ENCODE measurements at places on chromosomes 12 and 14.

DNA sequence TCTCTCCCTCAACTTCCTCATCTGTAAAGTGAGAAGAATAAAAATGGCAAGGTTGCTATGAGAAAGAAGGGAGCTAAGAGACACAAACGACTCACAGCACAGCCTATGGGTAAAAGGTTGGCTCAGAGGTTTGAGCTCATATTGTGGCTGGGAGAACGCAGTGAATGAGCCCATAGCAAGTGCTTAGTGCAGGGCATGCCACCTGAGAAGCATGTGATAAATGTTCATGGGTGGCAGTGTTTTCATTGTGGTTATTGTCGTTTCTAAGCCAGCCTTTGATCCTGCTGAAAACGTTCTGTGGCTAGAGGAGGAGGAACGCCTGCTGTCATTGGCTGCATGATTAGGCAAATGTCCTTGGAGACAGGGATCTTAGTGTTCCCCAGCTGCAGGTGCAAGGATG lies 150.4 kb downstream of the KSR2 start:
- no peak for DNase-seq

- DNase-seq = peak; percentile 17
Observed at GRCh38 chr12:115404761-115405470, 720.9 kb upstream of the TBX3 start.

- DNase-seq = no peak
Observed at GRCh38 chr12:75646329-75647210, 135.2 kb upstream of the KRR1 start.

DNA sequence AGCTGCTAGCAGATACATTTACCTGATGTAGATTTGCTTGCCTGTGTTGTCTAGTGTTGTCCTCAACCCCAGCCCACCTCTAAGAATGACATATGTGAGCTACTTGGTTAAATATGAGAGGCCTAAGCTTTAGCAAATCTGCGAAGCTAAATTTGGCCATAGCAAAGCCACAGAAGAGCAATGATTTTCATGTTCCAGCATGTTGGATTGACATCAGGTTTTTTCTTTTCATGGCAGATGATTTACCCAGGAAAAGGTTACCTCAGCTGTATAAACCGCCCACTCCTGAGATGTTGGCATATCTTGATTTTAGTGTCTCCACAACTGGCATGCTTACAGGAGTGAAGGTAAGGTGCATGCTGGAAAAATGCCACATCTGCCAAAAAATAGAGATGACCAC lies 36.4 kb upstream of the ATF1 start:
- DNase-seq = no peak

DNA sequence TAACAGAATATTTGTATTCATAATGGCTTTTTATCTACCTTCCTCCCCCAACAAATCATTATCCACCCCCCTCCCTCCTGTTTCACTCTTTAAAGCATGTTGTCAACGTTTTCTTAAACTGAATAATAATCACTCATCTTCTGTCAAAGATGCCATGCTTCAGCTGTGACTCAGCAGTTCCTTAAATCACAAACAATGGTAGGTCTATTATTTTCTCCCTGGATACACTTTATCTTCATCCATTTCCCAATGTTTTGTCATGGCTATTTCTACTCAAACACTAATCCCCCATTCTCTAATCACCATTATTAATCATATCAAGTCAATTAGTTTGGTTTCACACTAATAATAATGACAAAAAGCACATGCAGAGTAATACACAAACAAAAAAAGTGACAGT lies 6.5 kb downstream of the CLEC12B start:
- DNase-seq = no peak

DNA sequence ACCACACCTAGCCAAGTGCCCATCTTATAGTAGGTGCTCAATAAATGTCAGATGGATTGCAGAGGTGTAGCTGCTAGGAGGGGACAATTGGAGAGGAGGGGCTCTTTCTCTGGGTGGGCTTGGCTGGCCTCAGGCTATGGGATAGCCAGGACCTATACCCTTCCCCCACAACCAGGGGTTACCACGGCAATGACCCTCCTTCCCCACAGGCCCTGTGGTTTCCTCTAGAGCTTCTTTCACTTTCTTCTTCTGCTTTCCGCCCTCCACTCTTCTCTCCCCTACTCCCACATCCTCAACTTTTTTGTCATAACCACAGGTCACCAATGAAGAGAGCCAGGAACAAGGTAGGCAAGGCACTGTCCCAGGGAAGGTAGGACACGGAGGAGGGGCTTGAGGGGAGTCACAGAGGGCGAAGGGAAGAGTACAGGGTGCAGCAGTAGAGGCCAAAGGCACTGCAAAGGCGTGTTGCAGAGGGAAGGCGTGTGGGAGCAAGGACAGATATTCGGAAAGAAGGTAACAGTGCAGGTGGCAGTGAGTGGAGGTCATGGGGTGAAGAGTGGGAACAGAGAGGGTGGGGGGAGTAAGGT lies 1.9 kb upstream of the ITGB7 start:
- no peak for DNase-seq

- no peak for DNase-seq
Observed at GRCh38 chr12:79635676-79636075, 55.1 kb downstream of the PAWR start.

- no peak for DNase-seq
Observed at GRCh38 chr14:37150414-37150813, 22.0 kb downstream of the SLC25A21 start.

DNA sequence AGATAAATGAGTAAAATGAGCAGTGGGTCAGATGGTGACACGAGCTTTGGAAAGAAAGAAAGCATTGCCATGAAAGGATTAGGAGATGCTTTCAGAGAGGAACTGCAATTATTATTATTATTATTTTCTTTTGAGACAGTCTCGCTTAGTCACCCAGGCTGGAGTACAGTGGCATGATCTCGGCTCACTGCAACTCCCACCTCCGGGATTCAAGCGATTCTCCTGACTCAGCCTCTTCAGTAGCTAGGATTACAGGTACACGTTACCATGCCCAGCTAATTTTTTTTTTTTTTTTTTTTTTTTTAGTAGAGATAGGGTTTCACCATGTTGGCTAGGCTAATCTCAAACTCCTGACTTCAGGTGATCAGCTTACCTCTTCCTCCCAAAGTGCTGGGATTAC lies 77.4 kb downstream of the ST8SIA1 start:
- DNase-seq = no peak

DNA sequence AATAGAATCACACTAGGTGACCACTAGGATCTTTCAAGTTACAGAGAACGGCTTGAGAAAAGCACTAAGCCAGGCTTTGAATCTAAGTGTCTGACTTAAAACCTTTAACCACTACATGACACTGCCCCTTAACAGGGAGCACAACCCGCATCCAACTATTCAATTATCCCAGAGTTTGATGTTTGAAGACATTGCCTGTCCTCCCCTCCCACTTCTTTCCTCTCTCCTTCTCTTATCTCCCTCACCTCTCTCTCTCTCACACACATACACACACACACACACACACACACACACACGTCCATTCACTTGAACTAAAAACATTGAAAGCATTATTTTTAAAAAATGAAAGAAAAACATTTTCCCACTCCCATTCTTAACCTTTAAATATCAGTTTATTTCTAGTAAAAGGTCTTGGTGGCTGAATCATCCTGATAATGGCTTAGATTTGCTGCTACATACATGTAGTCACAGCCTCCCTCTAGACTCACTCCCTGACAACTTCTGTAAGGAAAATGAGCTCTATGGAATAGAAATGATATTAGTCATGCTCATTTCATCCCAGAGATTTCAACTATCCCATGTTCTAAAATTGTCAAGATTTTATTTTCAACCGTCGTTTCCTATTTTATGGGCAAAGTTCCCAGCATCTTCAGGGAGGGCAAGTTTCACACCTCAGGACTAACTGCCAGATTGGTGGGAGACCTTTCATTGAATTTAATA lies 53.5 kb upstream of the RAP1B start:
- no peak for DNase-seq

DNA sequence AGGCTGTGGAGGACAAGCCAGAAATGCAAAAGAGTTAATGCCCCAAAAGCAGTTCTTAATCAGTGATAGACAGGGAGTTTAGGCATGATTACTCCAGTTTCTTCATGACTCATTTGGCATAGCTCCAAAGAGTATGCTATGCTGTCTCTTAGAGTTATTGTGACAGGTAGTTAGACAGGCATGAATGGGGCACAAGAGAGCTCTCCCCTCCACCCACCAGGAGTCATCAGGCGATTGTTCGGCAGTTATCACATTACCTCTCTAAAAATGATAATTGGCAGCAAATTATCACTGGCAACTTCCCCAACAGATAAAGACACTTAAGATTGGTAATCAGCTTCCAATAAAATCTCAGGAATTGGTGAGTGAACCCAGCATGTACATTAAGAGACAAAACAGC lies 320.1 kb downstream of the DAD1 start:
- DNase-seq = no peak

- DNase-seq = no peak
Observed at GRCh38 chr14:76500480-76500879, 124.5 kb downstream of the ESRRB start.

DNA sequence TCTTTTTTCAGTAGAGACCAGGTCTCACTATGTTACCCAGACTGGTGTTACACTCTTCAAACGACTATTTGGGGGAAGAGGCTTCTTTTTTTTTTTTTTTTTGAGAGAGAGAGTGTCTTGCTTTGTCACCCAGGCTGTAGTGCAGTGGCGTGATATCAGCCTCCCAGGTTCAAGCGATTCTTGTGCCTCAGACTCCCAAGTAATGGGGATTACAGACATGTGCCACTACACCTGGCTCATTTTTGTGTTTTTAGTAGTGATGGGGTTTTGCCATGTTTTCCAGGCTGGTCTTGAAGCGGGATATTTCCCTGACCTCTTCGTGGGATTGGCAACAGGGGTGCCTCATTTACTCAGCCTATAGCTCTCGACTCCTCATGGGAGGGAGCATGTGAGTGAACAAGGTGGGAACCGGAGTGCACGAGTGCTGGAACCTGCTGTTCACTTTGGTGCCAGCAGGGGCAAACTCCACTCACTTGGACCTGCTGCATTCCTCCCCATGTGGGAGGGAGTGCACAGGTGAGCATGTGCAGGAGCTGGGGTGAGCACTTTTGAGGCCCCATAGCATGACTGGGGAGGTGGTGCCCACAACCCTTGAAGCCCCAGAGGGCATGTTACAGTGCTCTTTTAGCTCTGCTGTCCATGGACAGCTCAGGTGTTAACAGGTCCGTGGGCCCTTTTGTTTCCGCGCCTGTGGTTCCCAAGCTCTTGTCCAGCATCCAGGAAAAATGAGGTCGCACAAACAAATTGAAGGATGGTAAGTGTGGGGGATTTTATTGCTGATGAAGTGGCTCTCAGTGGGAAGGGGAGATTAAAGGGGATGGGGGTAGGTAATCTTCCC lies 79.1 kb upstream of the HECTD1 start:
- DNase-seq = no peak

GRCh38 chr14:25121337-25122129 lies 71.6 kb upstream of the STXBP6 start:
- no peak for DNase-seq

DNA sequence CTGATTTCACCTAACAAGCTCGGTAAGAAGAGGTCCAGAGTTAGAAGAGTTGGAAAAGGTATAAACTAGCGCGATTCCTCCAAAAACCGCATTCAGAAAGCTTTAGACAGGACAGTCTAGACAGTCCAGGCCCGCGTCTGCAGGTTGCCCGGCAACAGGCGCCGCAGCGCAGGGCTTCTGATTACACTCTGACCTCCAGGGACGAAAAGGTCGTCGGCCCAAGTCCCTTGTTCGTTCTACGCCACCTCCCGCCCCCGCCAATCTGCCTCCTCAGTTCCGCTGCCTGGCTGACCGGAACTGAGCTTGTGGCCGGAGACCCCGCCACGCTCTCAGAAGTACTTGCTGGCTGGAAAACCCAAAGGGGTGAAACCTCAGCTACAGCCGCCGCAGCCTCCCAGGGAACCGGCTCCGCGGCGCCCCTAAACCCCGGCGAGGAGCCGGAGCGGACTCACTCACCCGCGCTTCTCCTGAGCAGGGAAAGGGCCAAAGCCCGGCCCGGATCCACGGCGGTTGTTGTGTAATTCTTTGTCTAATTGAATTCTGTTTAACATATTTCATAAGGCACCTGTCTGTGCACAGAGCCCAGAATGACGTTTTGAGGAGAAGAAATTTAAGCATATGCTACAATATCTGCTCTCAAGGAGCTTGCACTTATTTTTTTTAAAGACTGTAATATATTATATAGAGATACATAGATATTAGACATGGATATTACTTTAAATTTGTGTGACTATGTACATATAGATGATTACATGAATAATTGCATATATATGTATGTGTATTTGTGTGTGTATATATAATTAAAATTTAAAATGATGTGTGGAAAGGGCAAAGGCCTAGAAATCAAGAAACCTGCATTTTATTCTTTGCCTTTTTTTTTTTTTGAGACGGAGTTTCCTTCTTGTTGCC lies at the start of gene CAPS2:
Gene CAPS2 (minus strand): TSS at position 407 of the 909 bp plus-strand sequence. CDS start 3,826 bp downstream, outside the sequence.
- peak; percentile 31 for DNase-seq

- no peak for DNase-seq
Observed at GRCh38 chr14:100713705-100714104, 13.0 kb upstream of the DLK1 start.

DNA sequence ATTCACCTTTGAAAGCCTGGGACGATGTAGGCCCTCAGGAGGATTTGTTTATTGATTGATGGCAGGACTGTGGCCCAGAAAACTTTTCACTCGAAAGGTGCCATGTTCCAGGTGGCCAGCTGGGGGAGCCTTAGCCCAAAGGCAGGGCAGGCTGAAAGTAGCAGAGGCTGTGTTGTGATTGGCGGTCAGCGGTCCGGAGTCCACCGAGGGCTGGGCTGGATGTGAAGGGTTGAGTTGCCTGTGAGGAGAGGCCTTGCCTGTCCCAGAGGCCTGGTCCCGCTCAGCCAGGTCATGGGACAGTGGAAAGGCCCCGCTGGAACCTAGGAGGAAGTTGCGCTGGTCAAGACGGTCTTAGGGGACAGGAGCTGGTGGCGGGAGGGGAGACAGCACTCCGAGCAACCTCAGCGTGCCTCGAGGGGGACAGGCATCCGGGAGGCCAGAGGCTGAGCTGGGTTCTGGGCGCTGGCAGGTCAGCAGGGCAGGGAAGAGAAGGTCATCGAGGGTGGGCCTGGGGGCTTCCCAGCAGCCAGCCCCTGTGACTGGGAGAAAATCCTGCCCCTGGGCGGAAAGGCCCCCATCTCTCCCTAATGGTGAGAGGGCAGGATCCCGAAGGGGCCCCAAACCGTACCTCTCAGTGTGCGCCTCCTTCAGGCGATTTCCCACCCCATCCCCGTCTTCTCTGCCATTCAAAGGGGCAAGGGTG lies 26.3 kb downstream of the CMA1 start:
- DNase-seq = no peak

DNA sequence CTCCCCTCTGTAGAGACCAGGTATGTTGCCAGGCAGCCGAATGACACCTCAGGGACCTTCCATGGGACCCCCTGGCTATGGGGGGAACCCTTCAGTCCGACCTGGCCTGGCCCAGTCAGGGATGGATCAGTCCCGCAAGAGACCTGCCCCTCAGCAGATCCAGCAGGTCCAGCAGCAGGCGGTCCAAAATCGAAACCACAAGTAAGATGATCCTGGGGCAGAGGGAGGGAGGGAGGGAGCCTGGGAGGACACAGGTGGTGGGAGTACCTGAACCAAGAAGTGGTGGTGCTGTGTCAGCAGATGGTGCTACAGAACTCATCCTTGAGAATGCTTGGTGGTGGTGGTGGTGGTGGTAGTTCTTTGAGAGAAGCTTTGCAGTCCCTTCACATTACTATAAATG lies 1.0 kb downstream of the SMARCD1 start:
- no peak for DNase-seq

GRCh38 chr14:100537446-100538350 lies 49.5 kb downstream of the BEGAIN start:
- no peak for DNase-seq

GRCh38 chr12:92183575-92183974 lies 37.9 kb upstream of the BTG1 start:
- no peak for DNase-seq

- no peak for DNase-seq
Observed at GRCh38 chr12:81585787-81586186, 173.4 kb downstream of the PPFIA2 start.

Measured in urinary bladder (tissue), 4 donors.